Activated naive CD4-positive, alpha-beta T cell treated with anti-CD3 and anti-CD28 coated beads, Interleukin-2, amount 10 ng/mL, durations not matched to agents 7 days and 5 days (primary cell): ENCODE measurements at places on chromosomes 4 and X.

DNA sequence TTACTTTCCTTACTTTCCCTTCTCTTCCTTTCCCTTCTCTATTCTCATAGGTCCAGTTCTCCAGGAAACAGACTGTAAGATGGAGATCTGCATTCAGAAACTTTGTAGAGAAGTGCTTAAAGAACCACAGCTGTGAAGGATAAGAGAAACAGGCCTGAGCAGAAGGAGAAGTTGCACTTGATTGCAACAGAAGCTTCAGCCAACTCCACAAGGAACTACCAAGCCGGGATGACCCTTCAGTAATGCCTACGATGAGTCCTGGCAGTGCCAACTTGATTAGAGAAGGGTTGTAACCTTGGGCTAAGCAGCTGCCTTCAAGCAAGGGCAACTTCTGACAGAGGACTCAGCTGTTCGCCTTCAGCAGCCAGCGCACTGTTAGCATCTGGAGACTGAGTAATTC, 413.3 kb upstream of the RASGEF1B start:
- no peak for DNase-seq

DNA sequence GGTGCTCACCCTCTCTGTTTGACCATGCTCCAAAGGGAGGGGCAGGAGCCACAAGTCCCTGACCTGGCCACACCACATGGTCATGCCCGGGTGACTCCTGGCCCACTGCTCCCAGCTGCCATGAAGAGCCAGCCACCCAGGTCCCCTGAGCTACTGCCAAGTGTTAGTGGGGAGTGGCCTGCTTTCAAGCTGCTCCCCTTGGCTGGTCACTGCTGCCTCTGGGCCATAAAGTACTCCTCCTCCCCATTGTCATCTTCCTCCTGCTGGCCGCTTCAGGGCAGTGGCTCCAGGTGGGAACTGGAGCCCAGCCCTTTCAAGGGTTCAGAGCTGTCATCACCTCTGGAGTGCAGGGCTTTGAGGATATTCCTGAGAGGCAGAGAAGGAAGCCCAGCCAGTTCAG, 27.3 kb upstream of the RBBP7 start:
- DNase-seq = no peak

DNA sequence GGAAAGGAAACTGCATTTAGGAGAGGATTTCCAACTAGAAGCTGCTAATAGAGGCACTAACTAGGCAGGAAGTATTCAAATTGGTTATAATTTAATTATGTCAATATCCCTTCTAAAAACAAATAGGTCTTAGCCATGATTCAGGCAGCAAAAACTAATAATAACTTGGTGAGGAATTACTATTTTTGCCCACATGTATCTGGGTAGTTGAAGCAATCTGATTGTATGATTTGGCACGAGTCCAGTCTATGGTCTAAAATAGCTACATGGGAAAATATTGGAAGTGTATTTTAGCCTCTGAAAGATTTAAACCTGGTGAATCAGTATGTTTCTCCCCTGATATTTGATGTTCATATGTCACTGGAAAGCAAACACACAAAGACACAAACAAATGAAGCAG, 62.2 kb downstream of the MFAP3L start:
- no peak for DNase-seq

- DNase-seq = no peak
Observed at GRCh38 chr4:148831945-148832344, 389.7 kb upstream of the NR3C2 start.

DNA sequence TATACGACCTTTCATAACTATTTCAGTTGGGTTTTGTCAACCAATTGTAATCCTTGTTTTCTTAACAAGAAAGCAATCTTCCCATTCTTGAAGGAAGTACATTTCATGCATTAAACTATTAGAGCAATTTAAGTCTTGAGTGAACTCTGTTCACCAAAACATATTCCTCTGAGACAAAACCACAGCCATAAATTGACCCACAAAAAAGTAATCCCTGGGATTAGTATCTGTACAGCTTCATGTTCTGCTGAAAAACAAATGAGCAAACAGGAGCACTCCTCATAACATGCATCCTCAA, 207.0 kb upstream of the PDE5A start:
- DNase-seq = no peak

DNA sequence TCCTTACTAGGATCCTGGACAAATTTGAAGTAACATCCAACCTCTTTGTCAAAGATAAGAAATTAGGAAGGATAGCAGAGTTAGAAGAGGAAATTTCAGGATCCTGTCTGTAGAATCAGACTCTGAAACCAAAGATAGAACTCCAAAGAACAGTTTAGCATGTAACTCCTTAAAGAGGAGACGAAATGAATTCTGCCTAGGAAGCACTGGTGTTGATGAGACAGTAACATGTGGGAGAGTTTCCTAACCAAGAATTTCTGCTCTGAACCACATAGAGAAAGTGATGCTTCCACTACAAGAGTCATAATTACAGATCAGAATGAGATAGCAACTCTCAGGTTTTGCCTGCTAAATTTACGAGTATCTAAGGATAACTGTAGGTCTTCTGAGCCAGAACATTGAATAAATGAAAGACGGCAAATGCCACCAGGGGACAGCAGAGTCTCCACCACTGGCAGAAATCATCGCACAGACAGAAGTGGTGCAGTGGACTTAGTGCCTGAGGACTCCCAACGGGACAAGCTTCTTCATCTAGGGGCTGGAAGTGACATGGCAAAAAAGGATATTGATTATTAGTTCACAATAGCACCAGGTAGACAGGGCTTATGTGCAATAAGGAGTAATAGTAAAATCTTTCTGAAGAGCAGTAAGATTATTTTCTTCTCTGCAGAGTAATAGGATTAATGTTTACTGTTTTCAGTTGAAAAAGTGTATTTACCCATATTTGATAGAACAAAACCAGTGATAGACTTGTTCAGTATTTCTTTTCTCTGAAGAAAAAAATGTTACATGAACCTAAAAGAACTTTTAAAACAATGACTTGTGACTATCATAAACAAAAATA, 6.7 kb upstream of the PPID start:
- peak; percentile 66 for DNase-seq

DNA sequence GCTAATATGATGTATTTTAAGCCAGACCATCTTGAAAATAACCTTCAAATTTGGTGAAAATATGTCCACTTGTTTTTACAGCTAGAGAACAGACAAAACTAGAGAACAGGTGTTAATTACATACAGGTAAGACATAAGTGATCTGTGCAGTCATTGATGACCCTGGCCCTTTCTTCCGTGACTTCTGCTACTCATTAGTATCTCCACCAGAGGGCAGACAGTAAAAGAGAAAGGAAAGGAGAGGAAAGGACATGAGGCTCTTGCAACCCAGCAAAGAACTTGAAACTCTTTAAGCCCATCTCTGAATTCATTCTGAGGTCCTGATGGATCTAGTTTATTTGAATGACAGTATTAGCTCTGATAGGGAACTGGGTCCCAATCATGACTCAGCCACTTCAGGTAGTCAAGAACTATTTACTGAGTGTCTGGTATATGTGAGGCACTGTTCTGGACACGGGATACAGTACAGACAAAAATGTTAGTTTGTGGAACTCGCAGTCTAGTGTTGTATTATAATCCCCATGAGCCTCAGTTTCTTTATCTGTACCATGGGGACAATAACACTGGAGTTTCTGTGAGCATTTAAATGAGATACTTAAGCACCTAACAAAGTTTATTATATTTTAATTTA, 121.0 kb upstream of the TEX13D start:
- DNase-seq = no peak

DNA sequence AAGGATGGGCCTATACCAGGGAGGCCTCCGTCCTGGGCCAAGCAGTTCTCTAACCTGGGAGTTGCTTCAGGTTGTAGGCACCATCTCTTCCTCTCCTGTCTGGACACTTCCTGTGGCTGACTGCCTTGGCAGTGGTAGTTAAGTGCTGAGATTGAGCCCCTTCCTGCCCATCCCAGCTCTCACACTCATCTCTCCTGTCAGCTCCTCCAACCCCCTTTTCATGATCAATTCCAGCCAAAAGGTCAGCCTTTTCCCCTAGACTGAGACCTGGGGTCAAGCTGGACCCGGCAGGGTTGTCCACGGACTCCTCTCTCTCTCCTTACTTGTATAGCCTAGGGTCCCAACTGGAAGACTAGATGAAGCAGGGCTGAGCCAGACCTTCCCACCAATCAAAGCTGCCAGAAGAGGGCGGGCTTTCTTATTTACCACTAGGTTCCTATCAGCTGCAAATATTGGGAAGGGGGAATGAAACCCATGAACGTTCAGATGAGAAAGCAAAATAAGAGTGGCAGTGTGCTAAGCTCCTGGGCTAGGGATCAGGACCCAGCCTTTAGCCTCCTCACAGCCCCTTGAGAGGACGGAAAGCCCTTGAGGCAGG, 34.5 kb downstream of the KDM5C start:
- no peak for DNase-seq

DNA sequence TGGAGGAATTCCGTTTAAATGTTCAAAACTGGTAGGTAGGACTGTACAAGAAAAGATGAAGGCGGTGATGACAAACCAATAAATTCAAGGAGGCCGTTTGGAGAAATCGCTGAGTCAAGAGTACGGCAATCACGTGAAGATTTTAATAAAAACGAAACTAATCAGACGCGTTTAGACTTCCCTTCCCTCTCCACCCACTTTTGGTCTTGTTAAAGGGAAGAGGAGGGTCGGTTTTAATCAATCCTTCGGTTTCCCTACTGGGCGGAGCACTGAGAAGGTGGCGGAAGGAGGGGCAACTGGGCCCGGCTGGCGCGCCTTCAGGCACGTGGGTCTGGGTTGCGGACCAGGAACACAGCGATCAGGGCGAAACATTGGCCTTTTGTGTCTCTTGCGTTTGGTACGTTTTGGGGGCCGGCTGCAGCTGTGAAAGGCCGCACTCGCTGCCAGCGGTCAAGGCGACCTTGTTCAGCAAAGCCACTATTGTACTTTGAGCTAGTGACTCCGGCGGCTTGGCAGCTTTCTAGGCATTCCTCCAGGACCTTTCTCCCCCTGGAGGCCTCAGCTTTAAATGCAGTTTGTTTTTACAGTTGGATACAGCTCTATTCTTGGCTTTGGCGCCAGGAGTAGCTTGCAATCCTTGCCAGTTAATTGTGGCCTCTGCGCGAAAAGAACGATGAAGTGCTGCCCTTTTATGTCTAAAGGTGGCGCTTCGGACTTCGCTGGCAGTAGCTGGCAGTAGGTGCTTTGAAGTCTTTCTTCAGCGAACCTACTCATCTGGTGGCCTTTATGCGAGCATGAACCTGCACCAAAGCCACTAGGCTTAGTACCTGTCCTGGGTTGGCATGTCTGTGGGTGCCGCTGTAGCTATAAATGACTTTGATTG, 16.8 kb upstream of the LAMP2 start:
- DNase-seq = peak; percentile 62

GRCh38 chr4:38313175-38313574, 350.8 kb upstream of the KLF3 start:
- no peak for DNase-seq

- no peak for DNase-seq
Observed at GRCh38 chr4:113325876-113326615, 276.6 kb downstream of the ANK2 start.

DNA sequence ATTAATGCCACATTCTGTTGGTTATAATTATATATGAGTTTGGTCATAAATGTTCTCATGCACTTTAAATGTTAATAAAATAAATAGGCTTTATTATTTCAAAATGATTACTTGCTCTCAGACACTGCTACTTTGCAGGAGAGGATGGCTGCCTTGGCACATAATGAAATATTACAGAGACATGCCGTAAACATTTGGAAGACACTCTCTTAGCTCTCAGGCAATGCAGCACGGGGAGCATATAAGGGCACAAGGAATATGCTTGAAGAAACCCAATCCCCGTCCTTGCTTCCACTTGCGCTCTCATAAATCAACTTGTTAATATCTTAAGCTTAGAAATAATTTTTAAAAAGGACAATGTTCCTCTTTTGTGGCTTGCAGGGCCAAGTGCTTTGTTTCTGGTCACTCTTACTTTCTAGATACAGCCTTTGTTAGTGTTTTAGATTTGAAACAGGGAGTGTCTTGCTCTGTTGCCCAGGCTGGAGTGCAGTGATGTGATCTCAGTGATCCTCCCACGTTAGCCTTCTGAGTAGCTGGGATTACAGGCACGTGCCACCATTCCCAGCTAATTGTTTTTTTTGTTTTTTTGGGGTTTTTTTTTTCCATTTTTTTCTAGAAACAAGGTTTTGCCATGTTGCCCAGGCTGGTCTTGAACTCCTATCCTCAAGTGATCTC, 445.0 kb downstream of the SPRY1 start:
- DNase-seq = no peak

DNA sequence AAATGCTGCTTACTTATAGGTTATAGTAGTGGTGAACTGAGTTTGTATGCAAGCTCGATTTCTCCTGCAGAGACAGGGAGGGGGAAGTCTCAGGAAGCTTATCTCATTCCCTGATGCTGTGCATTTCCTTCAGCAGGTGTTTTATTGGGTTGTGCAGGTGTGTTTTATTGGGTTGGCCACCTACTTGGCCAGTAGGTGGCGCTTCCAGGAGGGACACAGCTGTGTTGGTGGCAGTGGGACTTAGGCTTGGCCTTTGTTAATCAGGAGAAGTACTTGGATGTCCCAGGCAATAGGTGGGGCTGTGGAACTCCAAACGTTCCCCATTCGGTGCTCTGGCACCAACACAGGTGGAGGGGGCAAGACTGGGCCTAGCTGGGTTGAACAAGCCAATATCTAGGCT, 196.0 kb upstream of the DCAF8L1 start:
- DNase-seq = no peak

DNA sequence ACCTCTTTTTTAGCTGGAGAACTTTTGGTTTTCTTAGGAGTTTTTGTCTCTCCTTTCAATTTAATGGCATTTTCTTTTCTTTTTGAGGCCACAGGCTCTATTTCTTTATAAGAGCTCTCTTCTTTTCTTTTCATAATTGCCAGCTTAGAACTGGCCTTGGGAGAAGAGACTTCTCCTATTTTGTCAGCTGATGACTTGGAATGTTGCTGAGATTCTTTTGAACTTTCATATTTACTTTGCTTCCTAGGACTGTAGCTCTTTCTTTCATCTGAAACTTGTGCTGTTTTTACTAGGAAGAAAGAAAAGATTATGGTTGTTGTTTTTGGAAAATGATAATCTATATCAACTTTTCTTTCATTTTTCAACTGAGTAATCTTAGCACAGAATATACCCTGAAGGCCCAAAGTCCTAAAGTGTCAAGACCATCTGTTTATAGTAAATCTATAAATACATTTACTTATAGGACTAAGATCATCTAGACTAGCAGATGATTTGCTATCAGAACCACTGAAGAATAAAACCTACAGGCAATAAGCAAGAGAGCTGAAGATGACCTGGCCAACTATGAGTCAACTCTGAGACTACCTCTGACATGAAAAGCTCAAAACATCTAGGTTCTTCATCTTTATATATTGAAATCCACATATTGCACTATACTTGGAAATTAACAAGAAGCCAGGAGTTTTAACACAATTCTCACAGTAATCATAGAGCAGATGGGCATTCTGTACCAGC, 45.6 kb downstream of the RFC1 start:
- DNase-seq = no peak

DNA sequence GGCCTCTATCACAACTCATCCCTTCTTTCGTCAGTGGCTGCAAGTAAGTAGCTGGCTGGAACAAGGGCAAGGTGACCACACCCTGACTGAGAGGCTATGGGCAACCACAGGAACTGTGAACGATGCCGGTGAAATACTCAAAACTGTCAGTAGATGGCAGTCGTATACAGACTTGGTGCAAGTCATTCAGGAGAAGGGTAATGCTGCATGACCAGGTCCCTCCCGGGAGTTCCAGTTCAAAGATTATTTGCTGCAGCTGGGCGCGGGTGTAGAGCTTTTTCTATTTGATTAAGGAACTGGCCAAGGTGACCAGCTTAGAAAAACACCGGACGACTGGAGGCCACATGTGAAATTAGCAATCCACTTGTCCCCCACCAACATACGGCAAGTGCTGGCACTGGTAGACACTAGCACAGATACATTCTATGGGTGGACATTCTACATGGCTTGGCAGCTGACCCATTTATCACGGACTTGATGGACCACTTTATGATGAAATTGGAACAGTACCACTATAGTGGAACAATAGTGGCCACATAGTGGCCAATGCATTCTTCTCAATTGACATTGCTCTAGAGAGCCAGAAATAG, 726.6 kb downstream of the TRAM1L1 start:
- DNase-seq = peak; percentile 53
